CD4-positive, alpha-beta T cell treated with Interleukin-10 for 1 hour (primary cell): ENCODE measurements at places on chromosomes 3 and 15.

DNA sequence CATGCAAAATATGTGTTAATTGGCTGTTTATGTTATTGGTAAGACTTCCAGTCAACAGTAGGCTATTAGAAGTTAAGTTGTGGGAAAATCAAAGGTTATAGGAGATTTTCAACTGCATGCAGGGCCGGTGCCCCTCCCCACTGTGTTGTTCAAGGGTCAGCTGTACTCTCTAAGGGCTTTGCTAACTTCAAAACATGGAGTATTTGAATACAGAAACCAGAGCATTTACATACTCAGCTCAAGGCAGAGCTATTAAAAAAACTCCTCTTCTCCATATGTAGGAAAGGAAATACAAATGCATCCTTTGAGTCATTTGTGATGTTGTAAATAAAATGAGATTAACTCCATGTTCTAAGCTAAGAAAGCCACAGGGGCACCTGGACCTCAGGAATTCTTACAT lies 16.8 kb downstream of the IL17RB start:
- DNase-seq, result no peak

- no peak for DNase-seq
These were observed 90.7 kb downstream of the HHLA2 start for GRCh38 chr3:108387063-108387462.

DNA sequence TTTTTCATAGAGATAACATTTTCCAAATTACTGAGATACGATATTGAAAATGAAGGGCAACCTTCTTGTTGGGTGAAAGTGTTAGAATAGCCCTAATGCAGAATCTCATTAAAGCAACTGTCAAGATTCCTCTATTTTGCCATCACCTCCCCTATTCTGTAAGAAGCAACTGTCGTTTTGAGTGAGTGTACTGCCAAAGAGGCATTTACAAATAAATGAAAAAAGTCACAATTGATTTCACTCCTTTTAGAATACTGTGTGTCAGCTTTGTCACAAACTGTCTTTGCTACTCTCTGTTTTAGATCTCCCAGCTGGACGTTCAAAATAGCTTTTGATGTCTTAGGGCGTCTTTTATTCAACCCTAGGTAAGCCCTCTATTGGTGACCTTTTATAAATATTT lies 322.8 kb upstream of the NAALADL2 start:
- DNase-seq, result no peak

GRCh38 chr15:59116141-59116540 lies 11.2 kb downstream of the CCNB2 start:
- DNase-seq, result no peak

- DNase-seq, result no peak
These were observed 283.7 kb downstream of the GBE1 start for GRCh38 chr3:81477740-81478139.
